ENCODE measurements at places on chromosomes 13 and 19.

GRCh38 chr19:27777726-27778125, 1435.2 kb downstream of the UQCRFS1 start:
- no peak for DNase-seq

DNA sequence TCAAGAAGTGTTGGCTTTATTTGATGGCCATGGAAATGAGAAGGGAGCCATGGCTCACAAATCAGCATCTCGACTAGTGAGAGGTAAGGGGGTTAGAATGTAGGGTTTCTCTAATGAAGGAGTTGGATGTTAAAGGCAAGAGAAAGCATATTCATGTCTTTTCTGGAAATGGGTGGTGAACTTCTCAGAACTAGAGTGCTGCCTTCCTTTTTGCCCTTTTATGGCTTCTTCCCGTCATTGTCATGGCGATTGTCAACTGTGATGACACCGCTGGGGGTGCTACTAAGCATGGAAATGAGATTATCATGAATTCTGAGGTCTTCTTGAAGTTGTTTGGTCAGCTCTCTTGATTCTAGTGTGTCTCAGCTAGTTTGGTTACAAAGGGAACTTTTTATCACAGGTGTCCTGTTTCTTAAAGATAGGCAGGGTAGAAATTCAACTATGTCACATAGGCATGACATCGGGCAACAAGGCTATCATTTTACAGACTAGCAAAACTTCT, 180.4 kb downstream of the LIG4 start:
- DNase-seq, result no peak

DNA sequence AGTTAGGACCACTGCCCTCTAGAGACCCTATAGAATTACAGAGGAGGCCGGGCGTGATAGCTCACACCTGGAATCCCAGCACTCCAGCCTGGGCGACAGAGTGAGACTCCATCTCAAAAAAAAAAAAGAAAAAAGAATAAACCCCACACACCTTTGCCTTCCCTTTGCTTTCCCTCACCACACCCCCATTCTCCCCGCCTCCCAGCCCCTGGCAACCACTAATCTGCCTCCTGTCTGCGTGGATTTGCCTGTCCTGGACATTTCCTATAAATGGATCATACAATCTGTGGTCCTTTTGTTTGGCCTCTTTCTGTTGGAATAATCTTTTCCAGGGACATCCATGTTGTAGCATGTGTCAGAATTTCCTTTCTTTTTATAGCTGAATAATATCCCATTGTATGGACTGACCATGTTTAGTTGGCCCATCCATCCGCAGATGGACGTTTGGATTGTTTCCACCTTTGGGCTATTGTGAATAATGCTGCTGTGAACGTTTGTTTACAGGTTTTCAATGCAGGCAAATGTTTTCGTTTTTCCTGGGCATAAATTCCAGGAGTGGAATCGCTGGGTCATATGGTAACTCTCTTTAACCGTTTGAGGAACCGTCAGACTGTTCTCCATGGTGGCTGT, 15.3 kb downstream of the NACC1 start:
- DNase-seq, result no peak

- no peak for DNase-seq
Observed at GRCh38 chr19:15869873-15870272, 28.0 kb downstream of the CYP4F2 start.

GRCh38 chr13:98641075-98641474, 64.2 kb upstream of the STK24 start:
- DNase-seq, result no peak

GRCh38 chr13:76741624-76742023, 144.6 kb downstream of the KCTD12 start:
- no peak for DNase-seq

- DNase-seq, result peak; percentile 85
Observed at GRCh38 chr19:6516659-6517291, 14.1 kb upstream of the TNFSF9 start.

GRCh38 chr13:45310341-45311131, 30.4 kb downstream of the TPT1 start:
- no peak for DNase-seq

- no peak for DNase-seq
Observed at GRCh38 chr19:15304140-15304705, 28.1 kb downstream of the BRD4 start.

DNA sequence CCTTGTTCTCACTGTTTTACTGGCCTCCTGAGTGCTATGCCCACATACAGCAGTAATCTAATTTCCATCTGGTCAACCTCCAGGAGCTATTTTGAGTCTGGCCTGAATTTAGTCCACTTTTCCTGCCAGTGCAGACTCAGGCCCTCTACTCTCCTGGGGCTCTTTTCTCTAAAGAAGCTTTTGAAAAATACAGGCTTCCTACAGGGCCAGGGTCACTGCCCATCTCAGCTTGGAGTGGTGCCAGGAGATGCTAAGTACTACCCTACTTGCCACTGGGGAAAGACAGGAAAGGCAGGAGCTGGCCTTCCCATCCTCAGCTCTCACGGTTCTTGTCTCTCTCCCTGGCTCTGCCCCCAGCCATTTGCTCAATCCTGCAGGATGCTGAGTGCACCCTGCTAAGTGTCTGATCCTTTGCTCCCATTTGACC, 101.7 kb upstream of the SERP2 start:
- DNase-seq, result no peak

DNA sequence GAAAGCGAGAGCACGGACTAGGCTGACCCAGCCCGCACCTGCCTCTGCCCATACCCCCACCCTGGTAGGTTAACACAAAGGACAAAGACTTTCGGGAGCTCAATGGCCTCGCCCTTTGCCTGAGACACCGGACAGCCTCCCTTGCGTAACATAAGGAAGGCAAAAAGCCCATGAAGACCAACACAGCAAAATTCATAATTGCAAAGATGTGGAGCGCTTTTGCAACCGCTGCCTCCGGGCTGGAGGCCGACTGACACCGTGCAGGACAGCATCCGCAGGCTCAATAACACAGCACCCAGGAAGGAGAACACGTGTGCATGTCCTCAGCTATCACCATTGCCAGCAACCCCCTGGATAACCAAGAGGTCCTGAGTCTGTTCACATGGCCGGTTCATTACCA, 15.4 kb downstream of the LILRA1 start:
- no peak for DNase-seq

DNA sequence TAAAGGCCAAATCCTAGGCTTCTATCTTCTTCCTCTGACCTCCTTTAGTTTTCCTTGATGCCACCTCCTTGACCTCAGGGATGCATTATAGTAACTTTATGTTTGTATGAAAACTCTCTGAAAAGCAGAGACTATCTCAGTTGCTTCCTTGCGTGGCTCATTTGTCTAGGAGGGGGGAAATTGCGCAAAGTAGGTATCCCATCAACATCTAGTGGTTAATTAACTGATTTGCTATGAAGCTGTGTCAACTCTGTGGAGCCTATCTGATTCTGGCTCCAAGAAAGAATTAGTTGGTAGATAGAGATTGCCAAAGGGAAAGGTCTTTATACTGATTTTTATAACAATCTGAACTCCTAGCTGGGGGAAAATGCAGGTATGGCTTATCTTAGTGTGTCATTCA, 82.1 kb upstream of the FRY start:
- DNase-seq, result no peak

GRCh38 chr19:50778906-50779430, 8.7 kb downstream of the GPR32 start:
- DNase-seq, result no peak
